Activated CD4-positive, alpha-beta memory T cell treated with anti-CD3 and anti-CD28 coated beads for 36 hours (primary cell): ENCODE measurements at places on chromosomes 1 and 21. TPM values are rescaled to one million over a fixed set of nuclear protein-coding genes. Genes with fewer than 3 reads are reported as not detected.
A peak's percentile ranks its signal among the peaks of the same experiment; 100 is the strongest.

Gene IPO9
- 67.9 TPM for total RNA-seq

- H3K4me3 ChIP-seq: no peak overlapping the region
- DNase-seq: no peak
- H3K36me3 ChIP-seq: no peaks in the 10 kb centered on the region
- peaks cover 8% of the 10 kb centered on the region for H3K4me1 ChIP-seq
- no peaks in the 10 kb centered on the region for H3K27me3 ChIP-seq
These were observed 147.9 kb downstream of the GREM2 start for GRCh38 chr1:240464099-240464498.

- no peak for DNase-seq
- no peak overlapping the region for H3K27ac ChIP-seq
- no peaks in the 10 kb centered on the region for H3K27me3 ChIP-seq
- peaks cover 16% of the 10 kb centered on the region for H3K36me3 ChIP-seq
These were observed 14.0 kb downstream of the DEGS1 start for GRCh38 chr1:224196813-224197600.

DNA sequence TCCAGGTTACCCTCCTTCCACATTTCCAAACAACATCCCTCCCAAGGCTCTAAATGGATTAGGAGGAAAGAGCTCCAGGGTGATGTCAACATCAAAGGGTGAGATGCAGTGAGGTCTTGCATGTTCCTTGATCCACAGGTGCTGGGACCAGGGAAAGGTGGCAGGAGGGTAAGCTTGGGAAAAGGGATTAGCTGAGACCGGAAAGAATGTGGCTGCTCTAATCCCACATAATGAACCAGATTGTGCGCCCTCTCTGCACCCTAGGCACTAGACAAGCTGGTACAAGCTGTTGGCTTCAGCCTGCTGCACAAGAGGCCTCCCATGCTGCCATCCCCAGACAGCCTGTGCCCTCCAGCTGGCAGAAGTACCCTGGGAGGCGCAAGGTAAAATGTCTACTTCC is 34.9 kb downstream of the PLXNA2 start:
- H3K27ac ChIP-seq: no peak overlapping the region
- peaks cover 1% of the 10 kb centered on the region for H3K27me3 ChIP-seq
- no peak overlapping the region for H3K4me3 ChIP-seq
- no peaks in the 10 kb centered on the region for H3K4me1 ChIP-seq

Gene PTPN22
- 45.2 TPM for total RNA-seq

- no peak overlapping the region for H3K27ac ChIP-seq
- no peak overlapping the region for H3K4me3 ChIP-seq
- H3K4me1 ChIP-seq: peaks cover 33% of the 10 kb centered on the region
- no peaks in the 10 kb centered on the region for H3K27me3 ChIP-seq
These were observed 78.9 kb downstream of the CAMTA1 start for GRCh38 chr1:6864166-6864565.

- peaks cover 10% of the 10 kb centered on the region for H3K4me1 ChIP-seq
- no peak overlapping the region for H3K27ac ChIP-seq
- no peak for DNase-seq
- no peaks in the 10 kb centered on the region for H3K36me3 ChIP-seq
These were observed 58.1 kb downstream of the SCCPDH start for GRCh38 chr1:246782120-246782900.

GRCh38 chr21:33327792-33328433 is 3.1 kb downstream of the IFNAR1 start:
- no peaks in the 10 kb centered on the region for H3K27me3 ChIP-seq
- peaks cover 50% of the 10 kb centered on the region for H3K4me1 ChIP-seq
- peaks cover 8% of the 10 kb centered on the region for H3K36me3 ChIP-seq
- H3K27ac ChIP-seq: no peak overlapping the region

- peaks cover 5% of the 10 kb centered on the region for H3K4me1 ChIP-seq
- H3K27me3 ChIP-seq: peaks cover 22% of the 10 kb centered on the region
- H3K27ac ChIP-seq: no peak overlapping the region
- H3K4me3 ChIP-seq: no peak overlapping the region
These were observed 14.0 kb upstream of the FOXO6 start for GRCh38 chr1:41347276-41347675.

DNA sequence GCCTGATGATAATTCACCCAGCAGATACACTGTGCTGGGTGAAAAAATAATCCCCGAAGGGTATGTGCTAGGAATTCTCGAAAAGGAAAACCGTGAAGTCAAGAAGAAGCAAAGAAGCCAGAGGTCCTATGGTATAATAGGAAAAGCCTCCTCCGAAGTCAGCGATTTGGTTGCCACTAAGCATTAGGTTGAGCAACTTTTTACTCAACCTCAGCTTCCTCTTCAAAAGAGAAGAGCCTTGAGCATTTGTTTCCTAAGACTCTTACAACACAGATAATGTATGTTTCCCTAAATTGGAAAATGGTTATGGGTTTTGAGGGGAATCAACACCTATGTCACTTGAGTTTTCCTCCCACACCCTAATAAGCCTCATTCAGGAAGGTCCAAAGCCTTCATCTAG is 21.3 kb upstream of the MNDA start:
- no peak overlapping the region for H3K4me3 ChIP-seq
- H3K27ac ChIP-seq: no peak overlapping the region
- H3K27me3 ChIP-seq: no peaks in the 10 kb centered on the region
- DNase-seq: no peak
- H3K36me3 ChIP-seq: no peaks in the 10 kb centered on the region

DNA sequence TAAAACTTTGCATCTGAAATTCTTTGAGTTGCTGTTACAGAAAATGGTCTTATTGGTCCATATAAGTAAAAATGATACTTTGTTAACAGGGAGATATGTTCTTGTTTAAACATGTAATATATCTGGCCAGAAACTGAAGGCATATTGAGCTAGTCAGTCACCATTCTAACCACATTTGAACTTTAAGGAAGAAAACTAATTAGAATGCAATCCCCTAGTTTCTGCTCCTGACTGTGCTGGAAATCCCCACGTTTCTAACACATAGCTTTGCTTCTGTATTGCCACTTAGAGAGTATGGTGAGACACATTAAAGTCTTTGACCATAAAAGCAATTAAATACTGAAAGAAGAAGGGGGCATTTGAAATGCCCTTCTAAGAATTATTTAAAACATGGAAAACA is 32.1 kb upstream of the HIVEP3 start:
- H3K4me3 ChIP-seq: no peak overlapping the region
- peak overlapping the region; percentile 39 for H3K27ac ChIP-seq
- no peaks in the 10 kb centered on the region for H3K27me3 ChIP-seq
- peaks cover 35% of the 10 kb centered on the region for H3K4me1 ChIP-seq
- peak; percentile 32 for DNase-seq

Gene TMEM51
- not detected for total RNA-seq

- no peak for DNase-seq
- H3K36me3 ChIP-seq: no peaks in the 10 kb centered on the region
- H3K4me3 ChIP-seq: no peak overlapping the region
- peaks cover 2% of the 10 kb centered on the region for H3K4me1 ChIP-seq
- H3K27me3 ChIP-seq: no peaks in the 10 kb centered on the region
- H3K27ac ChIP-seq: no peak overlapping the region
These were observed 241.3 kb downstream of the PLA2G4A start for GRCh38 chr1:187070076-187070475.

- peaks cover 3% of the 10 kb centered on the region for H3K36me3 ChIP-seq
- no peak for DNase-seq
- no peak overlapping the region for H3K27ac ChIP-seq
These were observed 28.5 kb upstream of the ANGPTL1 start for GRCh38 chr1:178899402-178899801.

- peaks cover 4% of the 10 kb centered on the region for H3K36me3 ChIP-seq
- no peak for DNase-seq
- no peak overlapping the region for H3K4me3 ChIP-seq
These were observed 82.4 kb upstream of the TLR5 start for GRCh38 chr1:223225481-223225880.

Gene GIPC2
- 0.17 TPM for total RNA-seq

DNA sequence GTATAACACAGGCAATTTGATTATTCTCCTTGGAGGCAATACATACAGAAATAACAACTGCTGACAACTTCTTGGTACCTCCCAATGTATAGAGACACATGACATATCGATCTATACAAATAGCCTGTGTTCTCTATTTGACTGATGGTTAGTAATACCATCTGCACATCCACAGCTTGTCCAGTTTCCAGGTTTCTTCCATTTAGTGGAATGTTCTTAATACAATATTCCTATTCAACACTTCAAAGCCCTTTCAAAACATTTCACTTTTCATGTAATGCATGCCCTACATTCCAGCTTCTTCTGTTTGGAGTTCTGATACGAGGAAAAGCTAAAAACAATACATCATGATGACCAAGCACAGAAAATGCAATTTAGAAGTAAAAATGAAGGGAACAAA is 37.0 kb upstream of the GORAB start:
- no peaks in the 10 kb centered on the region for H3K36me3 ChIP-seq
- DNase-seq: no peak
- no peak overlapping the region for H3K27ac ChIP-seq

Gene TESK2
- 4.6 TPM for total RNA-seq

DNA sequence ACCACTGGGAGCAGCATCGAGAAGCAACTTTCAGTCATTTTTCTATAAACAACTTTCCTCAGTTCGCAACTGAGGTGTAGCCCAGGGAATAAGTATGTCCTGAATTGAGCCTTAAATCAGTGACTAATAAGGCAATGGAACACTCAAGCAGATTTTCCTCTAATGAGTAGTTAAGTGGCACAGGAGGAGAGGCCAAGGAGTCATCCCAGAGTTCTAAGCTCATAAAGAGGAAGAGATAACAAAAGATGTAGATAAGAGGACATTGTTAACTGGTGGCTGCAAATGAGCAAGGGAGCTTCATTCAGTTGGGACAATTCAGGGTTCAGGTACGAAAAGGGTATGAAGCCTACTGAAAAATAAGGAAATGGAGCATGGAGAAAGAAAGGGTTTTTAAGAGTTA is 64.5 kb downstream of the LRRC40 start:
- H3K4me3 ChIP-seq: no peak overlapping the region
- no peaks in the 10 kb centered on the region for H3K4me1 ChIP-seq
- no peak for DNase-seq
- no peak overlapping the region for H3K27ac ChIP-seq
- H3K36me3 ChIP-seq: no peaks in the 10 kb centered on the region
- H3K27me3 ChIP-seq: peaks cover 2% of the 10 kb centered on the region

DNA sequence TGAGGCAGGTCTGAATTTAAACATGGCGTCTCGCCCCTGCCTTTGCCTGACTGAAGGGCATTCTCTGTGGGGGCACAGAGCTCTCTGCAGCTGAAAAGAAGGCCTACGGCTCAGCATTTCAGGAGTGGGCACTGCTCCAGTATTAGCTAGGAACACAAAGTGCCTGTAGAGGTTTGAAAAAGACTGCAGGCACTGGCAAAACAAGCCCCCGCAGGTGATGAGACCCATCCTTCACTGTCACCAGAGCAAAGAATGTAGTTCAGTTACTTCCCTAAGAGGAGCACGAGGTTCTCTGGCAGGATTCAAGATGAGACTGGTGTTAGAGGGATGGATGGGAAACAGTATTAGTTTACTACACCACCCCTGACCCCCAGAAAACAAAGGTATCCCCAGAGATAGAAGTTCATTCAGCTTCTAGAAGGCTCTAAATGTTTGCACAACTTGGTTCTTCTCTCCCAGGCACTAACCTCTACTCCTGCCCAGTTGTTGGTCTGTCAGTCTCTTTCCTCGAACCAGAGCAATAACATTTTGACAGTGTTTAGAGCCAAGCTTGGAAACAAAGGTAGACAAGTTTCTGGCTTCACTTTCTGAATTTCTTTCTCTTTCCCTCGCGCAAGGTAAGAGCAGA is 101.9 kb upstream of the KCNE2 start:
- no peak overlapping the region for H3K4me3 ChIP-seq
- no peak overlapping the region for H3K27ac ChIP-seq
- no peaks in the 10 kb centered on the region for H3K4me1 ChIP-seq

DNA sequence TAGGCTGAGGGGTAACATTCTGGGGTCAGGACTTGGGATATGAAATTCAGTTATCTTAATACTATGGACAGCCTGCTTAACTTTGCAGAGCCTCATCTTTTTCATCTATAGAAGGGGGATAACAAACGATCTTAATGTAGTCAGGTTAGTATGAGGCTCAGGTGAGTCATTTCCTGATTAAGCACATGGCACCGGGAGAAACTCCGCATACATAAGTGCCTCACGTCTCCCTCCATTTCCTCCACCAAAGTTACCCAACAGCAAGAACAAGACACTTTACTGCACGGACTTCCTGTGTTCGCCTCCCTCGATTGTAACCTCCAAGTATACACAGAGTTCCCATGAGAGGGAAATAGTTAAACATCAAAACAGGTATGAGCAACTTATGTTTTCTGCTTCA is 112.7 kb upstream of the COA6 start:
- H3K27ac ChIP-seq: no peak overlapping the region
- H3K4me3 ChIP-seq: no peak overlapping the region
- H3K36me3 ChIP-seq: no peaks in the 10 kb centered on the region
- H3K4me1 ChIP-seq: peaks cover 12% of the 10 kb centered on the region

DNA sequence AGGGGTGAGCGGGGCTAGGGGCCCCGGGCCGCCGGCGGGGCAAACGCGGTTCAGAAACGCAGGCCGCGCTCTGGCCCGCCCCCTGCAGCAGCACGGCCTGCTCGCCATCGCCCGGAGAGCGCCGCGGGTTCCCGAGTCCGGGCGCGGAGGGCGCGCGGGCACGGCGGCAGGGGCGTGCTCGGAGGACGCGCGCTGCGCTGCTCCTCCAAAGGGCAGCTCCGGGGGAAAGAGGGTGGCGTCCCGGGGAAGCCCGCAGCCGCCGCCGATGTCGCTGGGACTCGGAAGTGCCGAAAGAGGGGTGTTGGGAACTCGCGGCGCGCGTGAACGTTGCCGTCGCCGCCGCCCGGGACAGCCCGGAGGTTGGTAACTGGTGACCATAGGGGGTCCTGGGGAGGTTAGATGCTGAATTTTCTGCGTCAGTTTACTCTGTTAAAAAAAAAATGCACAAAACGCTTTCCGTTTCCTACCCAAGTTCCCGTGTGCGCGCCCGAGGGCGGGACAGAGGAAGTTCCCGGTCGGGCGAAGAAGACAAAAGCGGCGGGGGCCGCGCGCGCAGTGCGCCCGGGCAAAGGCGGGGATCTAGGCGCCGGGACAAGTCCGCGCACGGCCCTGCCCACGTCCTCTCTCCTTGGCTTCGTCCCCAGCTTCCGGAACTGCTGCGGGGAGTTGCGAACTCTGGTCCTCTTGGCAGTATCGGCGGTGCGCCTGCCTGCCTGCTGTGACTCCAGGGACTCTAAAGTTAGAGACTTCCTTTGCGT is at the start of gene HHAT:
Gene HHAT, plus strand, starts transcription at position 157 of the 758 bp plus-strand sequence. CDS start 20,074 bp downstream, outside the sequence.
- DNase-seq: peak; percentile 76
- H3K4me3 ChIP-seq: peak within 1 kb of the TSS; percentile 89
- peak within 1 kb of the TSS; percentile 91 for H3K27ac ChIP-seq
- peaks cover 5% of the 10 kb centered on the region for H3K27me3 ChIP-seq

GRCh38 chr1:151370211-151370911 is 2.1 kb downstream of the SELENBP1 start:
- no peaks in the 10 kb centered on the region for H3K27me3 ChIP-seq
- H3K4me1 ChIP-seq: no peaks in the 10 kb centered on the region

- H3K27me3 ChIP-seq: peaks cover 49% of the 10 kb centered on the region
- H3K36me3 ChIP-seq: no peaks in the 10 kb centered on the region
- H3K4me1 ChIP-seq: peaks cover 7% of the 10 kb centered on the region
- no peak overlapping the region for H3K27ac ChIP-seq
These were observed 3.0 kb downstream of the VASH2 start for GRCh38 chr1:212953321-212953720.

Gene LCE3D
- not detected for total RNA-seq

Gene AXDND1
- 0.48 TPM for total RNA-seq

Gene RGS1
- 23.5 TPM for total RNA-seq

GRCh38 chr1:19202396-19202795 is 7.7 kb downstream of the UBR4 start:
- peaks cover 28% of the 10 kb centered on the region for H3K36me3 ChIP-seq
- no peaks in the 10 kb centered on the region for H3K27me3 ChIP-seq
- peaks cover 49% of the 10 kb centered on the region for H3K4me1 ChIP-seq
